Kidney (tissue), 22 donors: ENCODE measurements at places on chromosomes 3 and 15. TPM values are rescaled to one million over a fixed set of nuclear protein-coding genes. Genes with fewer than 3 reads are reported as not detected.

The IL20RB gene
- 0.79 TPM for total RNA-seq

The LRRC34 gene
- 4.0 TPM for total RNA-seq

The C3orf20 gene
- total RNA-seq: 0.16 TPM

GRCh38 chr3:190854062-190854461 lies 8.4 kb downstream of the GMNC start:
- no peak for DNase-seq

DNA sequence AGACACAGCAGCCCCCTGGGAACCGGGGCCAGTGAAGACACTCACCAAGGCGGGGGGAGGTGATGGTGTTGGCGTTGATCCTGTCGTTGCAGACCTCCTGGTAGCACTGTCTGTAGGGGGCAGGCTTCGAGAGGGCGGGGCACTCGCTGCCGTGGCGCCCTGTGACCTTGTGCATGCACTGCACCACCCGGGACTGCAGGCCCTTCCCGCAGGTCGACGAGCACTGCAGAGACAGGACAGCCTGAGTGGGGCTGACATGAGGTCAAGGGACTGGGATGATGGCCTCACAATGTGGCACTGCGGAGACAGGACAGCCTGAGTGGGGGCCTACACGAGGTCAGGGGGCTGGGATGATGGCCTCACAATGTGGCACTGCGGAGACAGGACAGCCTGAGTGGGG lies 242.8 kb upstream of the LYSMD4 start:
- DNase-seq: no peak
